ENCODE measurements at places on chromosomes 4 and X.

DNA sequence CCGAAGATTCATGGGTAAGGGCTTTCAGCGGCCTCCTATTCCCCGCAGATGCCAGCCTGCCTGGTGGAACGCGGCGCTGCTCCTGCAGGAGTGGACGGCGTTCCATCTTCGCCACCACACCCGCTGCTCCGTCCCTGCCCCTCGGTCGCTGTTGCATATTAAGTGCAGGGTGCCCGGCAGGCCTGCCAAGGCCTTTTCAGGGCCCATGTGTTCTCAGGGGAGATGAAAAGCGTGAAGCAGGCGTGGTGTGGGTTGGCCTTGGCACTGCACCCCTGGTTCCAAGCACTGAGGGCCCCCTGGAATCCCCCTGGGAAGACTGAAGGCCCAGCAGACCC is 52.0 kb downstream of the SORCS2 start:
- DNase-seq = no peak

GRCh38 chr4:53321151-53321983 is 44.5 kb downstream of the SCFD2 start:
- DNase-seq = no peak

GRCh38 chrX:27519226-27519625 is 56.1 kb upstream of the PPP4R3C start:
- DNase-seq = no peak

GRCh38 chr4:183402771-183403170 is 41.7 kb upstream of the CDKN2AIP start:
- no peak for DNase-seq

DNA sequence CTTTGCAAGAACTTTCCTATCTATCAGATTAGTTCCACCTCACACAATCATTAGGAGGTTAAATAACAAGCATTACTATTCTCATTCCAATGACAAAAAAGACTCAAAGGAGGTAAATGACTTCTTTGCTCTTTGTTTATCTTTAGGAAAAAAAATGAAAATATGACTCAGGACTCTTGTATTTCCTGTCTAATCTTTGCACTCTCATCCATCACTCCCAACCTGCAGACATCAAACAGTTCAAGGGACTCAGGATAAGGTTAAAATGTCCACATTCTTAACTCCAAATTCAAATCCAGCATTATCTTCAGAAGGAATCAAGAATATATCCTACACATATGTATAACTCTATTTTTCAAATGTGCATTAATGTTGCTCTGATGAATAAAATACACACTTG is 139.6 kb downstream of the UNC5C start:
- no peak for DNase-seq

GRCh38 chrX:48580662-48581061 is 6.4 kb downstream of the RBM3 start:
- no peak for DNase-seq

- DNase-seq = no peak
Measured at GRCh38 chrX:95760356-95760755, 924.3 kb upstream of the DIAPH2 start.

- no peak for DNase-seq
Measured at GRCh38 chrX:112081781-112082652, 559 bp downstream of the TRPC5 start.

DNA sequence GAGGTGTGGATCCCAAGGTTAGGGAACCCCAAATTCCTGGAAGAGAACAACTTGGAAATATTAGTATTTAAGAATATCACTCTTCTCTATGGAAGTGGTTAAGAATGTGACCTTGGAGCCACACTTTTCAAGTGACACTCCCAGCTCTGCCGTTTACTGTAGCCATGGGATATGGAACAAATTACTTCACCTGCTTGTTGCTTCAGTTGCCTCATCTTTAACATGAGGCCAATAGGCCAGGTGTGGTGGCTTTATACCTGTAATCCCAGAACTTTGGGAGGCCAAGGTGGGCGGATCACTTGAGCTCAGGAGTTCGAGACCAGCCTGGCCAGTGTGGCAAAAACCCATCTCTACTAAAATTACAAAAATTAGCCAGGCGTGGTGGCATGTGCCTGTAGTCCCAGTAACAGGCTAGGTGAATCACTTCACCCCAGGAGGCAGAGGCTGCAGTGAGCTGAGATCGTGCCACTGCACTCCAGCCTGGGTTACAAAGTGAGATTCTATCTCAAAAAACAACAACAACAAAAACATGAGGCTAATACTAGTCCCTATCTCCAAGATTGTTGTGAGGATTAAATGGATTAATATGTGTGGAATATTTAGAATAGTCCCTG is 13.0 kb downstream of the IL13RA1 start:
- no peak for DNase-seq

- no peak for DNase-seq
Measured at GRCh38 chrX:56231537-56232090, 542 bp upstream of the KLF8 start.

DNA sequence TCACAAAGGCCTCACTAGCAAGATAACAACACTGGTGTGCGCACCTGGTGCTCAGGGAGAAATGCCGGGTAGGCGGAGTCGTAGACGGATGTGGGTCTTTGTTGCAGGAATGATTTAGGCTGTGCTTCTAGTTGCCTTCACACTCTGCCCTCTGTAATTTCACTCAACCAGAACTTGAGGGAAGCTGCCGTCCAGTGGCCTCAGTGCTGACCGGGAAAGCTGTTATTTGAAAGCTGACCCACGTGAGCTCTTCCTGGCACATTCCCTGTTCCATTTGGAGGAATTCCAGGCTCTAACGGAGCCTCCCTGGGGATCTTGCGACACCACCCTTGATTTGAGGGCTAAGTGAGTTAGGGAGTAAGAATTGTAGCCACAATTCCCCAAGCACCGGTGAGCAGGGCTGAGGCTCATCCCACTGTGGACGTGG is 15.9 kb downstream of the SH3TC1 start:
- no peak for DNase-seq

GRCh38 chrX:105210258-105210657 is 10.2 kb downstream of the TEX13A start:
- no peak for DNase-seq

DNA sequence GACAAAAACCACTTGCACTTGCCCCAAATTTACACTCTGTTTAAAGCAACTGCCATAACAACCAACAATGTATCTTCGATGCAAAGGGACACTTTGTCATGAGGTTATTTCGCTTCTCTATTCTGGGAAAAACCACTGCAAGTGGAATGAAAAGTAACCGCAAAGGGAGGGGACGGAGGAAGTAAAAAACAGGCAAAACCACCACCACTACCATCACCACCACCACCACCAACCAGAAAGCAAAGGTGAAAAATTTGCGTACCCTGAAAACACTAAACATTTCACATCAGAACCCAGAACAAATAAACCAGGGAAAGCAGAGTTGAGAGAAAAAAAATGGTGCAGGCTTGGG is 1.2 kb upstream of the N4BP2 start:
- DNase-seq = no peak

GRCh38 chr4:75718529-75718928 is 5.8 kb upstream of the USO1 start:
- DNase-seq = no peak

DNA sequence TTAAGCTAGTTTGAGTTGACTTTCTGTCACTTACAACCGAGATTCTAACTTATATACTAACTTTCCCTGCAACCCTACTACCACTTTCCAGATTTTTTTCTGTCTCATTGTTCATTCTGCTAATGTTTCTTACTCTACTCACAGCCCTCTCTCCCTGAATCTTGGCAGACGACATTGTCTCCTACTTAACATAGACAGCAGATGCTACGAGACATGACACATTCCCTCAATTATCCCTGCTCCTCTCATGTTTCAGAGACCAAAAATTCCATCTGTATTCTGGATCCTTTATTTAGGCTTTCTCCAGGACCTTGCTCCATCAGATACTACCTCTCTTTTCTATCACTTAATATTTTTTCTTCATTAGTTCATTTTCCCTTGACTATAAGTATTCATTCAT is 379.1 kb upstream of the TEX13C start:
- DNase-seq = no peak

DNA sequence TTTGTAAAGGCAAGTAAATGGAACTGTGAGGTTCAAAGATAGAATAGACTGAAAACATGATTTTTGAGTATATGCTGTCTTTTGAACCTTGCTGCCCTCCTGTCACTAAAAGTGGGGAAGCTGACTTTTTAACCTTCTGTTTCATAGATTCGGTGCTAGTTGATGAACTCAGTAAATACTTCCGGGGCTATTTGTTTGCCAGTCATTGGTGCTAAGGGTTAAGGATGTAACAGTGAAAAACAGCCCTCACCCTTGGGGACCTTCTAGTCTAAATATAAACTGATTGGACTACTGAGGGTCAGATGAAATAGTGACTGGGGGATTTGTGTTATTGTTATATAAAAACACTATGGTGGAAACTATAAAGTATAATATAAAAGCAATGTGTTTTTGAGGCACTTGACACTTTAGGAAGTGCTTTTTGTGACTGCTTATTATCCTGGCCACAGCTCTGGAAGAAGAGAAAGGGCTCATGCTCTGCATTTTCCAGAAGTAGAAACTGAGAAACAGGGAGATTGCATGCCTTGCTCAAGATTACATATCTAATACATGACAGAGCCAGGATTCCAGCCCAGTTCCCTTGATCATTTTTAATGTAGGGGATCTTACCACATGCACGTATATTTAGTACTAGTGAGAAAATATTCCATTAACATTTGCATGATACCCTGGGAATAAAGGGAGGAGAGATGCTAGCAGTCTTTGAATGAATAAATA is 3.9 kb downstream of the BST1 start:
- DNase-seq = no peak

DNA sequence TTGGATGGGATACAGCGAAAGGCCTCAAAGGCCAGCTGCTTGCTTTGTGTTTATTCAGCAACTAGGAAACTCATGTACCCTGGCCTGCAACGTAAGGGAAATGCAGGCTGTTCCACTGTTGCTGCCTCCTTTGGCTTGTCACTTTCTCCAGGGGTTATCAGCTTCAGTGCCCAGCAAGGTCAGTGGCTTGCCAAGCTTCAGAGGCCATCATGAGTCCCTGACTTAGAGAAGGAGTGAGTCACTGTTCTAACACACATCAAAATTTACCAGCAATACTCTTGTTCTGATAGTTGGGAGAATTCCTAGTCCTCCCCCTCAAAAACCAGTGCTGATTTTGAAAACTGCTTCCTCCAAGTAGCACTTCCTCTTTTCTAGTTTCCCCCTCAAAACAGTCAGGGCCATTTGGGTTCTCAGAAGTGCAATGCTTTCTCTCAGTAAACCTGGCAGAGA is 250.8 kb downstream of the ARHGAP24 start:
- no peak for DNase-seq

DNA sequence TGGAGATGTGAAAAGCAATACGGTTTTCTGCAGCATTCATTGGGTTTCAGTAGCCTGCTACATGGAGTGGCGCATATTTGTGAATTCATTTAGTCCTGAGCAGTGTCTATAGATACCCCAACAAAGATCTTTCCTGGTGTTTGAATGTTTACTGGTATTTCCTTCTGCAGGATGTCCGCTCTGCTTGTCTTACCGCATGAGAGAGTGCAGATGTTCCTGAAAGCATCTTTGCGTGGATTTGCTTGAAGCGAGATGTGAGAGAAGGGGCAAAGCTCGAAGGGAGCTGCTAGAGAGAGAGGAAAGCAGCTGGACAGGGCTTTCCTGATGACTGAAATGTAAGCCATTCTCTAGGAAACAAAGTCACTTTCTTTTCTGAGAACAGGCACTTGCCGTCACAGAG is 40.9 kb upstream of the GYPA start:
- DNase-seq = no peak

GRCh38 chr4:16524911-16525554 is 298.8 kb upstream of the TAPT1 start:
- no peak for DNase-seq

GRCh38 chr4:118968005-118968404 is 79.4 kb downstream of the SYNPO2 start:
- no peak for DNase-seq

DNA sequence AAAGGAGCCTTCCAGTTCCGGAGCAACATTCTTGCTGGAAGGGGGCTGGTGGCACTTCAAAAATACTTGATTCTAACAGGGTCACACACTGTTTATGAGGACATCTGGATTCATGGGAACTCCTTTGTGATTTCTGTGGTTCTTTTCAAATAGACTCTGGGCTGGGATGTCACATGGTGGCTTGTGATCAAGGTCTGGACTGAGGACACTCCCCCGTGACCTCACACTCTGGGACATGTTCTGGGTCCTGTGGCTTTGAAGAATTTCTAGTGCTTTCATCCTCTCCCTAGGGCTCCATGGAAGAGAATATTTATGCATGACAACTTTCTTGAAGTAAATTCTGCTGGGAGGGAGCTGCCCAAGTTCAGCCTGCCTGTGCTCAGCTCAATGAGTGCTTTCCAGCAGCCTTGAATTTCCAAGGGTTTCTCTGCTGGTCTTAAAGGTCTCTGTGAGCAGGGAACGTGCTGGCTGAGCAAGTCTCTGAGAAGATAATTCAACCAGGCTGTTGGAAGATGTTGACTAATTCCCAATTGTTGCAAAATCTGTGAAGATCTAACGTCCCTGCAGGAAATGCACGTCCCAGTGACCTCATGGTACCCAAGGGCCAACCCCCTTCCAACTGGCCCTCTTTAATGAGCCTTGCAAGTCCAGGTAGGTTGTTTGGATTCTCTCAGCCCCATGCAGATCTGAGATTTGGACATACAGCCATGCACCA is 36.3 kb downstream of the GPR143 start:
- no peak for DNase-seq

GRCh38 chr4:10225096-10225495 is 108.5 kb upstream of the WDR1 start:
- DNase-seq = no peak

- no peak for DNase-seq
Measured at GRCh38 chrX:70049925-70050324, at the start of gene AWAT2. AWAT2 (minus strand) TSS chrX:70049938; CDS start chrX:70049932, 6 bp downstream.
